ENCODE measurements at places on chromosomes 2 and 18.

- DNase-seq = peak; percentile 5
Observed at GRCh38 chr2:214069254-214069653, 341.6 kb upstream of the VWC2L start.

GRCh38 chr18:55343396-55344073 lies 244.5 kb downstream of the TCF4 start:
- DNase-seq = no peak

- DNase-seq = no peak
Observed at GRCh38 chr2:159283529-159283928, 3.0 kb downstream of the WDSUB1 start.

DNA sequence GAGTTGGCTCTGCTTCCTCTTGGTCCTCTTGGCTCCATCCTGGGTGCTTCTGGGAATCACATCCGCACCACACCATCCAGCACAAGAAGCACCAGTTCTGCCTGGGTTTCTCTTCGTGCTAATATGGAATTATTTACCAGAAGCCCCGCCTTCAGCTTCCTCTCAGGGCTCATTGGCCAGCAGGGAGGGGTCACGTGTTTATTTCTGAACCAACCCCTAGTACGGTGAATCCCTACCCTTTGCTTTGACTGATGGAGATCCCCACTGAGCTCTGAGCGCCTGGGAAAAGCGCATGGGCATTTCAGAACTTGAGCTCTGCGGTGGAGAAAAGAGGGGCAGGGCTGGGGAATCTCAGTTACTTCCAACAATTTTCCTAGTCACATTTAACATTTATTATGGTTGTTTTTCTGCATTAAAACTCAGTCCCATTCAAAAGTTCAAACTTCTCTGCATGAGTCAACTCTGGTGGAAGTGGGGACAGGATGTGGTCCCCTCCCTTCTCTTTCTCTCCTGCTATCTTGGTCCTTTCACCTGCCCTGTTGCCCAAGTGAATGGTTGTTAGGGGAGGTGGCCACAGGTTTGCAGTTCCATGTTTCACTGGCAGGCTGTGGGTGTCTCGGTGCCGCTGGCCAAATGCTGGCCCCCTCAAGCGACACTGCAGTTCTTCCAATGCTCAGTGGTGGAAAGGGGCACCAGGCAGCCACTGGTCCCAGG lies 76.4 kb upstream of the TTC39C start:
- DNase-seq = no peak

DNA sequence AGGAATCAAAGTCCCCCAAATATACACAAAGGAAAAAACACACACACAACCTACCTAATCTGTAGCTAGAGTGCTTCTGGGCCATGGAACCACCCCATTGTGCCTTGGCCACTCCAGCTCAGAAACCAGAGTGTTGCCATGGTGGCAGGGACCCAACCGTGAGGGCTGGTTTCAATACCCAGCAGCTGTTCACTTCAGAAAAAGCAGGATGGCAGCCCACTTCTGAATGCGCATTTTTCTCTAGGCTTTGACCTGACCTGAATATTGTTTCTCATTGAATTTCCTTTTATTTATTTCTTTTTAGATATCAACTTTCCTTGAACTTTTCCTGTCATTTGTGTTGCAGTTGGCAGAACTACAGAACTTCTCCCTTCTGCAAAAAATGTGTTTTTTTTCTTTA lies 43.0 kb upstream of the EHBP1 start:
- no peak for DNase-seq

DNA sequence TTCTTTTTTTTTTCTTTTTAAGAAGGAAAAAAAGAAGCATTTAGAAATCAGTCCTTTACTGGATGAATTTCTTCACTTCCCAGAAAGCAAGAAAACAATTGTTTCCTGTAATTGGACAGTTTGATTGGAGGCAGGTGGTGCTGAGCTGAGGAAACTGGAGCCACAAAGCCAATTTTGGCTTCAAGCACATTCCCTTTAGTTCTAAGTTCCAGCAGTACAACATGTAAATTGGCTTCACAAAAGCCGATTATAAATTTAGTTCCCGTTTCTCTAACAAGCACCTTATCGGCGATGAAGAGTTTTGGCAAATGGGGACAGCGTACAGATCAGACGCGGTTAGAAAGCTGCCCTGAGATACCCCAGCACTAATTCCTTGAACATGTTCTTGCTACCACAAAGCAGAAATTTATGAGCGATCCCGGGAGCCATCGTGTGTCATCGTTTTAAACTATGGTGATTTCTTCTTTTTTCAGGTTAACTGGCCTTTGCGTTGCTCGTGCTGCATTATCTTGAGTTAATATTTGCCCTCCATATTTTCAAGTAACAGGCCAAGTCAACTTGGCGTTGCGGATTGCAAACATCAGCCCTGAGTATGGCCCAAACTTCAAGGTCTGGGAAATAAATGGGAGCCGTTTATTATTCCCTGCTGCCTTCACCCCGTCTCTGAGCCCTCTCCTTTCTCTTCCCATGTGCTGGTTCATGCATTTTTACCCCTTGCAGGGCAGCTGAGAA lies 190.4 kb upstream of the ID2 start:
- no peak for DNase-seq

DNA sequence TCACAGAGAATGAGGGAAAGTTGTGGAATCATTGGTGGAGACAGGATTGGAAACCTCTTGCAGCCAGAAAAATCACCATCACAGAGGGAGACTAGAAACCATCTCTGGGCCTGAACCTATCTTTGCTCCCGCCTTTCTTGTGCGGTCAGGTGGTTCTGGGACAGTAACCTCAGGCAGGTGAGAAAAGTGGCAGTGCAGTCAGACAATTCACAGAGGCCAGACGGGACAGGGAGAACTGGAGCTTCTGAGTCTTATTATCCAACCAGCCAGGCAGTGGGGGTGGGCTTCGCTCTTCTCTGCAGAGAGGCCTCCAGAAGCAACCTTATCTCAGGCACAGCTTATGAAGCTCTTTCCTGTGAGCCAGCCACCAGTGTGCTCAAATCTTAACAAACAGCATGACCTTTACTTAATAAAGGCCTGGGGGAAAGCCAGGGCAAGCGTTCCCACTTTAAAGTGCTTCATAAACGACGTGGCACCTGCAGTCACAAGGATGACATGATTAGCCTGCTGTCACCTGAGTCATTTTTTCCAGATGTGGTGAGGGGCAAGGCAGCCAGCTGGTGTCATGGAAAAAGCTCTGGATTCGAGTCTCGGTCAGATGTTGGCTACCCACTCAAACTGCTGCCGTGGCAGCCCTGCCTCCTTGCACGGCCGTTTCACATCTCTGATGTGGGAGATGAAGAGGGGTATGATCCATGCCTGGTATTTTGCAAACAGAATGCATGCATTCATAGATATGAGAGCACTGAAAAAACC lies 109.7 kb downstream of the B3GNT2 start:
- DNase-seq = no peak

- DNase-seq = no peak
Observed at GRCh38 chr2:232434563-232435374, 21.2 kb upstream of the ALPI start.

DNA sequence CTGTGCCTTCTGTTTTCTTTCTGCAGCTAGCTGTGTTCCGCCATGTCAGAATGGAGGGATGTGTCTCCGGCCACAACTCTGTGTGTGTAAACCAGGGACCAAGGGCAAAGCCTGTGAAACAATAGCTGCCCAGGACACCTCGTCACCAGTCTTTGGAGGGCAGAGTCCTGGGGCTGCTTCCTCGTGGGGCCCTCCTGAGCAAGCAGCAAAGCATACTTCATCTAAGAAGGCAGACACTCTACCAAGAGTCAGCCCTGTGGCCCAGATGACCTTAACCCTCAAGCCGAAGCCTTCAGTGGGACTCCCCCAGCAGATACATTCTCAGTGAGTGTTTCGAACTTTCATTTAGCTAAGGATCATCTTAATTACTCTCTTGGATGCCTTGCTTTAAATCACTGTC lies 74.1 kb downstream of the LTBP1 start:
- DNase-seq = no peak

Data from HepG2 (cell line).